Left ventricle myocardium inferior (tissue), 1 donor: ENCODE measurements at places on chromosomes 16 and 17. TPM values are rescaled to one million over a fixed set of nuclear protein-coding genes. Genes with fewer than 3 reads are reported as not detected.

DNA sequence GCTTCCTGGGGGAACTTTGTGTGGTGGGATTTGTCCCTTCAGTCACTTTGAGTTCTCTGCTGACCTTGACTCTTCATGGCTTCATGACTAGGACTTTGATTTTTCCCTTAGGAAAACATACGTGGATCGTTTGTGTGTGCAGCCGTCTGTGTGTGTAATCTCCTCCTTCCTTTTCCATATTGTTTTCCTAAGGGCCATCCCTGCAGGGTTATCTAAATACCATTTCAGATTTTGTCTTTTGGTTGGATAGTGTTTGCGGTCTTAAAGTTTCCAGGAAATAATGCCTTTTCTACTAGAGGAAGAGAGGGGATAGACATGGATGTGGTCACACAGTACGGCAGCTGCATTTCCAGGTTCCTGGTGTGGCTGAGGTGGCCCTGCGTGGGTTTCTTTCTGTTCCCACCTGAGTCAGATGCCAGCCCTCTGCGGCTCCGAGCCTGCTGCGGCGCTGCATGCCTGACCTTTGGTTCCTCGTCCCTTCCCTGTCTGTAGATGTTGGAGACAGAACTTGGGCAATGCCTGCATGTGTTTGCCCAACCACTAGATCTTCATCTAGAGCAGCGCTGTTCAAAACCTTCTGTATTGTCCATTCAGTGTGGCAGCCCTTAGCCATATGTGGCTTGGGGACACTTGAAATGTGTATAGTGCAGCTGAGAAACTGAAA, 72.0 kb upstream of the LGALS9 start:
- no peak for DNase-seq

DNA sequence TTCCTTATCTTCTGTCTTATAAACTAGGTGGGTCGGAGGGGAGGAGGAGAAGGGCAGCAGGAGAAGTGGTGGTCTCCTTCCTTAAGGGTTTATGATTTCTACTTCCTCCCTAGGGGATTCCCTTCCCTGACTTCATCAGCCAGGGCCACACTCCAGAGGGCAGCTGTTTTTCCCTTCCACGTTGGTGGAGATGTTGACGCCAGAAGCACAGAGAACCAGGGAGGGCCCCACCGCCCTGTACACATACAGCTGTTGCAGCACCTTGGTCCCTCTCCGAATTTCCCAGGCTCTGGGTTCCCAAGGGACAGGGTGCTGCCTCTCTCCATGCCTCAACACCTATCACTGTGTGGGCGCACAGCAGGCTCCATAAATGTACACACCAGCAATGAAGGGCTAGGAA, 5.6 kb upstream of the SLC6A4 start:
- DNase-seq = no peak

The KRT16 gene
- not detected for total RNA-seq

GRCh38 chr16:56262551-56263245, 71.4 kb downstream of the GNAO1 start:
- DNase-seq = no peak

The SLC9A5 gene
- total RNA-seq = 1.3 TPM

The CA10 gene
- total RNA-seq = not detected

The HS3ST6 gene
- not detected for total RNA-seq

- no peak for DNase-seq
Observed at GRCh38 chr17:73823684-73824083, 179.4 kb upstream of the SDK2 start.

The TBC1D16 gene
- 15.9 TPM for total RNA-seq

DNA sequence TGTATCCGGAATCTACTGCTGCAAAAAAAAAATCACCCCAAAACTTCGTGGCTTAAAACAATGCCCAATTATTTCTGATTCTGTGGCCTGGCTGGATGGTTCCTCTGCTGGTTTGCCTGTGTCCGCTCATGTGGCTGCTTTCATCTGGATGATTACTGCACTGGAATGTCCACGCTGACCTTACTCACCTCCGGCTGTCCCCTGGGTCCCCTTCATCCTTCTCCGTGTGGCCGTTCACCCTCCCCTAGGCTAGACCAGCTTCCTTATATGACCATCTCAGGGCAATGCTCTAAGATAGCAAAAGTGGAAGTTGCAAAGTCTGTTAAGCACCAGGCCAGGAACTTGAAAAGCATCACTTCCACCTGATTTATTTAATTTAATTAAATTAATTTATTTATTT, 31.4 kb upstream of the SPNS2 start:
- no peak for DNase-seq

DNA sequence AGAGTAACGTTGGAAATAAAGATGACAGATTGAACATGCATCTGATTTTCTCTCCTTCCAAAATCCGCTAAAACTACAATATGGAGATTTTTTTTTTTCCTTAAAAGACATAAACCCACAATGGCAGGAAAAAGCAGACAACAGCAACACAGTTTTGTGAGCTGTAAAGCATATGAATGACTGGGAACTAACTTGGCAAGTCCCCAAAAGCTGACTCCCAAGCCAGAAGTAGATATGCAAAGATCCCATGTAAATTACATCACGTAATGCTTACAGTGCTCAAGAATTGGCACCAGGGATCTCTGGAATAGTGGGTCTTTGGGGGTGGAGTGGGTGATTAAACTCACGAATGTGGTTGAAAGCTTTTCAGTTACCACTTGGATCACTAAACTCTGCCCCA, 106.6 kb downstream of the ELAC2 start:
- no peak for DNase-seq

DNA sequence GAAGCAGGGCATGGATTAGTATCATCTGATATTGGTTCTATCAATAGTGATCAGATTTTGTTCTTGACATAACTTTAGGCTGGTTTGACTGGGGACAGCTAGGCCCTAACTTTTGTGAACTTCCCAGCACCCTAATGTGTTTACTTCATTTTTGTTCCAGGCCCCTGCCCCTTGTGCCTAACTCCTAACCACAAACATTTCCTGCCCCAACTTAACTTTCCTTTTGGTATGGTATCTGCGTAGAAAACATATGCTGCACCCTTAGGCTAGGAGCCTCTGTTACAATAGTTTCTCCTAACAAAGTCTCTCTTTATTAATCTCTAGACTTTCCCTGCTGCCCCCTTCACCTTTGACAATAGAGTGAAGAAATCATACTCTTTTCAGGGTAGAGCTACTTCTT, 2.5 kb downstream of the ADPRM start:
- DNase-seq = no peak

The TMC8 gene
- 1.3 TPM for total RNA-seq

DNA sequence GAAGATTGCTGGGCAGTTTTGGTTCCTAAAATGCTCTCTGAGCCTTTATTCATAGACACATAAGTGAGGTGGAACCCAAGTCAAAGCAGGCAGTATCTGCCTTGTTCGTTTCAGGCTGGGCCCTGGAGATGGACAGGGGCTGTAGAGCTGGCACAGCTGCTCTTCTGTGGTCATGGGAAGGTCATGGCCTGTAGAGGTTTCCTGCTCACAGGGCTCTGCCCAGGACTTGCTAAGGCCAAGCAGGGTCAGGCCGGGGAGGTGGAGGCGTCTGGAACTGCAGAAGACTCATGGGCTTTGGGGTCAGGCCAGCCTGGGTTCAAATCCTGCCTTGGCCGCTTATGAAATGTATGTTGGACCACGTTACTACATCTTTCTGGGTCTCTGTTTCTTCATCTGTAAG, 50.2 kb downstream of the IRX5 start:
- DNase-seq = no peak

GRCh38 chr17:73943416-73944110, 259.9 kb upstream of the RPL38 start:
- DNase-seq = no peak

The KCTD11 gene
- 3.9 TPM for total RNA-seq

The RAB11FIP4 gene
- 8.3 TPM for total RNA-seq

DNA sequence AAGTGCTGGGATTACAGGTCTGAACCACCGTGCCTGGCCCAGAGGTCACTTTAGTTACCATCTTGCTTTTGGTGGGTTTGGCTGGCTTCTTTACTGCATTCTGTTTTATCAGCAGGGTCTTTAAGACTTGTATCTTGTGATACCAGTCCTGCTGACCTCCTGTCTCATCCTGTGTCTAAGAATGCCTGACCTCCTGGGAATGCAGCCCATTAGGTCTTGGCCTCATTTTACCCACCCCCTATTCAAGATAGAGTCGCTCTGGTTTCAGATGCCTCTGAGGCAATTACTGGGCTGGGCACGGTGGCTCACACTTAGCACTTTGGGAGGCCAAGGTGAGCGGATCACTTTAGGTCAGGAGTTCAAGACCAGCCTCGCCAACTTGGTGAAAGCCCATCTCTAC, 63.8 kb downstream of the MFSD11 start:
- no peak for DNase-seq

GRCh38 chr17:12712941-12713340, 47.3 kb downstream of the MYOCD start:
- DNase-seq = no peak

- peak; percentile 66 for DNase-seq
Observed at GRCh38 chr16:785563-786535, 2.3 kb downstream of the RPUSD1 start.

The CPNE7 gene
- total RNA-seq = not detected

The MYH13 gene
- total RNA-seq = not detected

GRCh38 chr16:61105544-61105943, 930.7 kb downstream of the CDH8 start:
- DNase-seq = no peak

DNA sequence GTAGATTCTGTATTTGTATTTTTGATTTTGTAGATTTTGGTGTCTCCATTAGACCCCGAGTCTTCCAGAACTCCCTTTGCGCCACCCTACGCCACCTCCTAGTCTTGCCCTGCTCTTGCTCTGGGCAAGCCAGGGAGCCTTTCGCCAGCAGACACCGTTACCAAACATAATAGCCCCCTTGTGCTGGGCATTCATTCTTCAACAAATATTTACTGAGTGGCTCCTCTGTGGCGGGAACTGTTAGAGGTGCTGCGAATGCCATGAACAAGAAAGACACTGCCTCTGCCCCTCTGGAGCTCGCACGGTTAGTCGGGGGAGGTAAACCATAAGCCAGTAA, 841 bp upstream of the GPT2 start:
- DNase-seq = no peak

- DNase-seq = no peak
Observed at GRCh38 chr16:54363766-54364165, 77.2 kb upstream of the IRX3 start.

DNA sequence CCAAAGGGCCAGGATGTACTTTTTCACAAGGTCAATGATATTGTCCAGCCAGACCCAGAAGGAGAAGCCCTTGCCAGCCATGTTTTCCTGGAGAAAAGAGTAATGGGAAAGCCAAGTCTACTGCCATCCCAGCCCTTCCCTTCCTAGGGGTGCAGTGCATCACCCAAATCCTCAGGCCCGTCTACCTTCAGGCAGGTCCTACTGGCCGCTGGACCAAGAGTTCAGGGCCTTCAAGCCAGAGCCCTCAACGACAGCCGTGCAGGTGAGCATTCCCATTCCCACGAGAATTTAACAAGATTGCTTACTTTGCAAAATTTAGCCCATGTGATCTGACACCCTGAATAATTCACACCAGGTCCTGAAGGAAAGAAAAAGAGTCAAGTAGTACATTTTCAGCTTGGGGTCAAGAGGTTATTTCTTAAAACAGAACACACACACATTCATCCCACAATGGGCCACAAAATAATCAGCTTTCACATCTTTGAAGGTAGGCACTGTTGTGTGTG, 35.0 kb downstream of the STAT5A start:
- no peak for DNase-seq

The CTRL gene
- total RNA-seq = 0.71 TPM

DNA sequence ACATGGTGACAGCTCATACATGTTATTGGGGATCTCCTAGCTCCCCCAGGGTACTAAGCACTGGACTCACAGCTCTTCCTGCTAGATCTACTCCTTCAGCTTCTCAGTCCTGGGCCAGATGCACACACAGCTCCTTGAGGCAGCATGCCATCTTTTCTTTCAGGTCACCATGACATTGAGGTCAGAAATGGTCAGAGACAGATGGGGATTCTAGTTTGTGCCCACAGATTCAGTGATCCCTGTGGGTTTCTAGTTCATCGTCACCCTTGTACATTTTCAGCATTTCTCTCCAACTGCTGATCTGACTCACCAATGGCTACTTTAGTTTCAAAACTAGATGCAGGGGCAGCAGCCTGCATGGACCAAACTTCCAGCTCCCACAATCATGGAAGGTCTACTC, 560.7 kb upstream of the PSMD7 start:
- no peak for DNase-seq

GRCh38 chr16:67579686-67580085, 17.4 kb downstream of the CTCF start:
- no peak for DNase-seq

DNA sequence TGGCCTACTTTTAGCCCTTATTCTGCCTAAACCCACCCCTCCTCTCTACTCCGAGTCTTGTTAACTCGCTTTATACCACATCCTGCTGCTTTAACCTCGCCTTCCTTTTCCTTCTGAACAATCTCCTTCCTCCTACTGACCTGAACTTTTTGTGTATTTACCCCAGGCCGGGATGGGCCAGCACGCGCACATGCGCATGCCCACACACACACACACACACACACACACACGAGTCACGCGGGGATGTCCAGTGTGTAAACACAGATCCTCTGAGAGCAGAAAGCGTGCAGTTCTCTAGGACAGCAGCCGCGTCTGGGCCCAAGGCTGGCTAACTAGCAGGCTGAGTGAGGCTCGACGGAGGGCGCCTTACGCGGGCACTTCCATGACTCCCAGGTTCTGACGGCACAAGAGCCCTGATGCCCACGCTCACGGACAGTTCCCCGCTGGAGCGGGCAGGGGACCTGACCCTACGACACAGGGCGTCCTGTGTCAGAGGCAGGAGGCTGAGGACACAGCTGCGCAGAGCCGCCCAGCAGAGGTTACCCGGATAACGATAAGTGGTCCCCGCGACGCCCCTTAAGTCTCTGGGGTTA, 610 bp downstream of the PIK3R5 start:
- DNase-seq = no peak

DNA sequence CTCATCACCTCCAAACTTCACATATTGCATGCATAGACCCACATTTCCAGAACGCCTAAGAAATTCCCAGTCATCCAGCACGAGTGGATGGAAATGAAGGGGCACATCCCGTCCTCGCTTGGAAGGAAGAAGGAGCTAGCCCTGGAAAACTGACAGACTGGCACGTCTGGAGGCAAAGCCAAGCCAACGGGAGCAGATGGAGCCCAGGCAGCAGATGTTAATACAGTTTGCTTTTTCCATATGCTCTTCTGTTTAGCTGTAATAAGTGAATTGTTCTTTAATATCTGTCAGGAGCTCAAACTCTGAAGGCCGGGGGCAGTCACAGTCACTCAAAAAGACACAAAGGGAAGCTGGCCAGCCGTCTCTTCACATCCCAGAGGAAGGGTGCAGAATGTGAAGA, 187.7 kb downstream of the XYLT1 start:
- DNase-seq = no peak

DNA sequence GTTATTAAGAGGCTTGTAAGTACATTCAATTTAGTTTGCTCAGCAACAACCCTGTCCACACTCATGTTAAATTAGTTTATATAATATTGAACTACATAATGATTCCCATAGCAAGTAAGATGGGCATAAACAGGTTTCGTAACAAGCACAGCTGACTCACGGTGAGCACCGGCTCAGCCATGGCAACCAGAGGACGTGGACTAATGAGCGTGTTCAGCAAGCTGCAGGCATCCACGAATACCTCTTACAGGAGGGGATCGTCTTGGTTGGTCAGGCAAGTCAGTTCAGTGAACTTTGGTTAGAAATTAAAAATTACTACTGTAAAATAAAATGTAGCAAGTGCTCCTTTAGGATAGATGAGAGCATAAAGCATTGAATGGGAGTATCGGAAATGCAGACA, 58.4 kb downstream of the ELAC2 start:
- DNase-seq = no peak

GRCh38 chr17:18966831-18967624, 15.1 kb downstream of the SLC5A10 start:
- DNase-seq = peak; percentile 36

GRCh38 chr17:80940171-80941123, 51.2 kb upstream of the CHMP6 start:
- no peak for DNase-seq

The SMYD4 gene
- total RNA-seq = 13.7 TPM
